ENCODE measurements at places on chromosomes 1 and 21. TPM values are rescaled to one million over a fixed set of nuclear protein-coding genes. Genes with fewer than 3 reads are reported as not detected.

CRP gene
- total RNA-seq: not detected

CLDN17 gene
- not detected for total RNA-seq

ERICH3 gene
- under 0.01 TPM for total RNA-seq

GRCh38 chr1:24228311-24228710 is 41.2 kb upstream of the IFNLR1 start:
- no peak for DNase-seq

GRCh38 chr1:60265560-60266535 is 192.3 kb upstream of the C1orf87 start:
- no peak for DNase-seq

GRCh38 chr1:169112241-169112640 is 5.8 kb downstream of the ATP1B1 start:
- DNase-seq: no peak

- no peak for DNase-seq
Measured at GRCh38 chr1:184463680-184464079, 76.9 kb downstream of the C1orf21 start.

DNA sequence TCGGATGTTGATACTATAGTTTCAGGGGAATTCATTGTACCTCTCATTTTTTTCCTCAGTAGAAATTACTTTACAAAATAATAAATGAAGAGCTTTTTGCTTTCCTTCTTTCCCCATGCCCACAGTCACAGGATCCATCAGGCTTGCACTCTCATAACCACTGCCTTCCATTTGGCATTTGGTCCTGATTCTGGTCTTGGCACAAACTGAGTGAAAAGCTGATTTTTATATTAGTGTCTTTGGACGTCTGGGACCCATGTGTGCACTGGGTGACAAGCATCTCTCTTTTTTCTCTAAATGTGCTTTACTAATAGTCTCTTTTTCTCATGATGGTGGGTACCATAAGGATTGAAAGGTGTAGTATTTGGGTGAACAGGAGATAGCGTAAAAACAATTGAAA is 2.8 kb downstream of the ELAVL4 start:
- DNase-seq: peak; percentile 66

- no peak for DNase-seq
Measured at GRCh38 chr1:169615803-169616202, 14.1 kb downstream of the SELP start.

GRCh38 chr1:29629814-29630516 is 393.6 kb downstream of the PTPRU start:
- peak; percentile 78 for DNase-seq

DNA sequence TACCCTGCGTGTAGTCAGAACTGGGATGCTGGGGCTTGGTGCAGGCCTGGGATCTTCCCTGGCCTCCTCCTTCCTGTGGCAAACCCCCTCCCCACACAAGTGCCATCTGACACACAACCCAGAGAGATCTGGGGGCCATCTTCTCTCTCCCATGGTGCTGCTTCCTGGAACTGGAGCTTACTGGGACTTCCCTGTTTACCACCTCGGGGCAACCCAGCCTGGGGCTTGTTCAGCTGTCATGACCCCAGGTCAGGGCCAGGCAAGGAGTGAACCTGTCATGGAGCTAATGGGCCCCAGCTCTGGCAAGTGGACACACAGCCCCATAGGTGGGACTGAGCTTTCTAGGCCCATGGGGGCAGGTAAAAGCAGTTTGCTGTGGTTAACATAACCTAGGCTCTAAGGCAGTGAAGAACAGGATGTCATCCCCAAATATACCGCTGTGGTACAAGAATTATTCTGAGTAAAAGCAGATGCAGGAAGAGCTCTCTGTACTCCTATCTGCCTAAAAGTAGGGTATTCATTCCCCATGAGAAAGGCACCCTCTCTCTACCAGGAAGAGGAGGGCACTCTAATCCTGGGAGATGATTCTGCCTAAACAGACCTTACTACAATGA is 2.4 kb downstream of the TRIM11 start:
- no peak for DNase-seq

All from esophagus muscularis mucosa (tissue), 4 donors.